MV-4-11 (cell line): ENCODE measurements at places on chromosomes 5 and 9.
A peak's percentile ranks its signal among the peaks of the same experiment; 100 is the strongest.

DNA sequence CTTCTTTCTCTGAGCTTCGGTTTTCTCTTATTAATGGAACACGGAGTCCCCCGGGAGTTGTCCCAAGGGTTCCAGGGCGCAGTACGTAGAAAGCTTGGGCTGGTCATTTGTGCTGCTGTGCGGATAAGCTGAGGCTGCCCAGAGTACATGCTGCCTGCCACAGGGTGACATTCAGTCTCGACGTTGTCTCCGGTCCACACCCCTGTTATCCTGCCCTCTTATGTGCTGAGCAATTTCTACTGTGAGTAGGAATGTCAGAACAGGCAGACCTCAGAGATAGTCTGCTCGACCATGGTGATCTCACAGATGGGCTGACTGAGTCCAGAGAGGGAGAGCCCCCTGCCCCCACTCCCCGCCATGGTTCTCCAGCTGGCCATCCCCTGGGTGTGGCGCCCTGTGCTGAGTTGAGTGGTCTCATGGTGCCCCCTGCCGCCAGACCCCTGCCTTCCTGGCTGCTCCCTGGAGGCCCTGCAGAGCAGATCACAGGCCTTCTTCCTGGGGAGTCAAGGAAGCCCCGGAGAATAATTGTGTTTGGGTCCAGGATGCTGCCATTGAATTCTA is 124.0 kb downstream of the RGS3 start:
- no peak for DNase-seq

- no peak for DNase-seq
Measured at GRCh38 chr9:88737031-88737430, 202.1 kb downstream of the NXNL2 start.

DNA sequence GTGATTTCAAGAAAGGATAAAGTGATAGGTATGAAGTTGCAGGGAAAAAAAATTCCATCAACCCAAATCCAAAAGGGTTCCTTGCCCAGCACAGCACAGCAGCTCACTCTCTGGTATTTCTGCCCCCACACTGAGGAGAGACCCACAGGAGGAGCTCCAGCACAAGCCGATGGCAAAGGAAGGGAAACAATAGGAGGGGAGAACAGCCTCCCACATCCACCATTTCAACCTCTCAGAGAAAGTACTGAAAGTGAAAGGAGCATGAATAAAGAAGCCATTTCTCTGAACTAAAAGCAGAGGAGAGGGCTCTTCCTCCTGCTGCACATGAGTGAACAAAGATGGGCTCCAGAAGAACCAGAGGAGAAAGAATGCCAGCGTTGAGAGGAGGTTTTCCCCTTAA is 54.9 kb upstream of the ZSWIM6 start:
- DNase-seq = peak; percentile 14

DNA sequence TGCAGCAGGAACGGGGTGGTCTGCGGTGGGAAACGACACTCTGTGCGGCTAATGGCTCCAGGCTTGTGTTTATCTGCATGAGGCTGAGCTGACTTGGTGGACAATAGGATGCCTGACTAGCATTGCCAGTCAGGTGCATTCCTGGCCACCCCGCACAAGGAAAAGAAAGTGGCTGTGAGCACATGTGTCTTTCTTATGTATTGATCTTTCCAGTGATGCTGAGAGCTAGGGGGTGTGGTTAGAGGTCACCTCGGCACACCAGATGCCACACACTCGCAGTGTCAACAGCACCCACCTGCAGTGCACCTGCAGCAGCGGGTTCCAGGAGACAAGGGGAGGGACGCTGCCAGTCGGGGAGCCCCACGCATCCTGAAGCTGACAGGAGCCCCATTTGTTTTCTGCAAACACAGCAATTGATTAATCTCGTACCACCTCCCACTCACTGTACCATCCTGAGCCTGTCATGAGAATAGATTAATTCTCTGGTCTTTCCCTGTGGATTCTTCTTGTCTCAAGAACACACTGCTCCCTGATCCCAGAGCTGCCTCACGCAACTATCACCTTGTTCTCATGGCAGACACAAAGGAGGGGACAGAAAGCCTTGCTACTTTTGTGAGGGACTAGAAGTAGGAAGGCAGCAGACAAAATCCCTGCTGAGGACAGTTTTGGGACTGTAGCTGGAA is 251.7 kb upstream of the WWC1 start:
- no peak for DNase-seq

DNA sequence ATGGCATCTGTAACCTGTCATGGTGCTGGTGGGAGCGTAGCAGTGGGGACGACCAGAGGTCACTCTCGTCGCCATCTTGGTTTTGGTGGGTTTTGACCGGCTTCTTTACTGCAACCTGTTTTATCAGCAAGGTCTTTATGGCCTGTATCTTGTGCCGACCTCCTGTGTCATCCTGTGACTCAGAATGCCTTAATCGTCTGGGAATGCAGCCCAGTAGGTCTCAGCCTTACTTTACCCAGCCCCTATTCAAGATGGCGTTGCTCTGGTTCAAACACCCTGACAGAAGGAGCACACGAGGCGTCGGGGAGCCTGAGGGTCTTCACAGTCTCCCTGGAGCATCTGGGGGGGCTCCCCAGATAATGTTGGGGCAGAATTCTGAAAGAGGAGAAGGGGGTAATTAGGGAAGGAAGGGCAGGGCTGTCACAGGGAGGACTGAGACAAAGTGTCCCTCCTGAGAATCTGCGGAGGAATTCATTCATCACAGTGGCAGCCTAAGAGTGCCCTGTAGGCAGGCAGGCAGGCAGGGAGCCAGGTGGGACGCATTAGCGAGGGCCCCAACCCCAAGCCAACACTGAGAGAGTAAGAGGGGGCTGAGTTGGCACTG is 21.3 kb upstream of the NCS1 start:
- DNase-seq = no peak

DNA sequence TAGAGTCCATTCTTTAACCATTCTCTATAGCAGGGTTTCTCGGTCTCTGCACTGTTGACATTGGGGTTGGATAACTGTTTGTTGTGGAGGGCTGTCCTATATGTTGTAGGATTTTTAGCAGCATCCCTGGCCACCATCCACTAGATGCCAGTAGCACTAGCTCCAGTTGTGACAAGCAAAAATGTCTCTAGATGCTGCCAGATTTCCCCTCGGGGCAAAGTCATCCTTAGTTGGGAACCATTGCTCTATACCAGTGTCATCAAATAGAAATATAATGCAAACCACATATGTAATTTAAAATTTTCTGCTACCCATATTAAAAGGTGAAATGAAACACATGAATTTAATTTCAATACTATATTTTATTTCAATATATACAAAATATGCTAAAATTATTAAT is 2.9 kb downstream of the TTC23L start:
- no peak for DNase-seq

DNA sequence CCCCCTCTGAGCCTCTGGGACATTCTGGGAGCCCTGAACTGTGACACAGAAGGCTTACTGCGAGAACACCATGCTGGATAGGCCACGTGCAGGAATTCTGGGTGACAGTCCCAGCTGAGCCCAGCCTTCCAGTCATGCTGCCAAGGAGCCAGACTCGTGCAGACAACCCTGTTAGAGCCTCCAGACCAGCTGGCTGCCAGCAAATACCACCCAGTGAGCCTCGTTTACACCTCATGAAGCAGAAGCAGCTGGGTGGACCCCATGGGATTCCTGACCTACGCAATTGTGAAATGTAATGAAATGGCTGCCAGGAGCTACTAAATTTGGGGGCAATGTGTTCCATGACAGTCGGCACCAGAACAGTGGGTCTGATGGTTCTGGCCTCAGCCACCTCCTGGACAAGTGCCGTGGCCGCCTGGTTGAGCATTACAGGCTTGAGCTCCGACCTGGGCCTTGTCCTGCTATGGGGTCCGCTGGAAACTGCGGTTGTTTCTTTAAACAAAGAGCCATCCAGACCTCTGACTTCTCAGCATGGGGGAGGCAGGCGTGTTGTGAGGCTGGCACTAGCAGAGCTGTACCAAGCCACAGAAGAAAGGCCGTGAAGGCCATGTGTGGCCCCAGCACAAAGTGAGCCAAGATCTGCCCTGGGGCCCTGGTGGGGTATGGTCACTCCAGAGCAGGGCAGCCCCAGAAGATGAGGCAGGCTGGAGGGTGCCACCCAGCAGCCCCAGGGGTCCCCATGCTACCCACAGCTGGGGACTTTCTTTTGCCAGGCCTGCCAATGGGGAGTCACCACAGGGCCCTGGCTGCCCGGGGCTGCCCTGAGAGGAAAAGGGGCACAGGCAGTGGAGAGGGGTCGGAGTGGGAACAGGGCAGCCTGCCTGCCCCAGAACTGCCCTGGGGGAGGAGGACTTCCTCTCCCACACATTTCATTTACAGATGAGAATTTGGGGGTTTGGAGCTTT is 19.3 kb upstream of the RXRA start:
- DNase-seq = no peak

DNA sequence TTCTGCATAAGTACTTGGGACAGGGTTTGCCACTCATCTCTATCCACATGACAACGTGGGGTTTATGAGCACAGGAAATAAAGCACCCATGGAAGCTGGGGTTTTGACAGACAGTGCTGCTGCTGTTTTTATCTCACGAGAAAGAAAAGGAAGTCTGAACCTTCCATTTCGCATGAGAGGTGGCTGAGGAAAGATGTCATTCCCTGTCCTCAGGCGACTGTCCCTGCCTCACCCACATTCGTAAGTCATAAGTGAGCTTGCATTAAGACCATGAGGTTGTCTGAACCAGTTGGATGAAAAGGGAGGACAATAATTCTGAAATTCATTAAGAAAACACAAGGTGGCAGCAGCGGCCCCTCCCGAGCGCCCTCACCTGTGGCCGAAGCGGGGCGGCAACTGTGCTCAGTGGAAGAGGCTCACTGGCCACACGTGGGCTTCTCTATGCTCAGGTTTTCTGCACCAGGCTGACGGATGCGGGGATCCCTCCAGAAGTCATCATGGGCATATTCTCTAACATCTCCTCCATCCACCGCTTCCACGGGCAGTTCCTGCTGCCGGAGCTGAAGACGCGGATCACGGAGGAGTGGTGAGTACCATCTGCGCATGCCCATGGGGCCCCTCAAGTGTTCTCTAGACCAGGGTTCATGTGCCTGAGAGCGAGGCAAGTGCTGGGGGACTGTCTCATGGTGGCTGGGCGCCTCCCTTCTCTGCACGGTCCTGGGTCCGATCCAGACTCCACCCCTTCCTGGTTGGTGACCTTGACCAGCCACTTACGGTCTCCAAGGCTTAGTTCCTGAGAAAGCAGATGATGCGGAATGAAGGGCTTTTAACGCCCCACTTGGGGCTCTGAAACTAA is 54.7 kb upstream of the SUSD3 start:
- no peak for DNase-seq

DNA sequence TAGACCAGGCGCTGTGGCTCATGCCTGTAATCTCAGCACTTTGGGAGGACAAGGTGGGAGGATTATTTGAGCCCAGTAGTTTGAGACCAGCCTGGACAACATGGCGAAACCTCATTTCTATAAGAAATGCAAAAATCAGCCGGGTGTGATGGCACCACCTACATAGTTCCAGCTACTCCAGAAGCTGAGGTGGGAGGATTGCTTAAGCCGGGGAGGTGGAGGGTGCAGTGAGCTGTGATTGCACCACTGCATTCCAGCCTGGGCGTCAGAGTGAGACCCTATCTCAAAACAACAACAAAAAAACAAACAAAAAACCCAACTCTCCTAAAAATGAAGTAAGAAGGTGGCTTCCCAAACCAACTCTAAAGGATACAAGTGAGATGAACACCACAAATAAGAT is 23.0 kb downstream of the IARS1 start:
- no peak for DNase-seq
